Heart left ventricle (tissue), 16 donors: ENCODE measurements at places on chromosomes 5 and 9. TPM values are rescaled to one million over a fixed set of nuclear protein-coding genes. Genes with fewer than 3 reads are reported as not detected.

CCDC187 gene
- not detected for total RNA-seq

MRPL36 gene
- total RNA-seq, result 77.6 TPM

FAM163B gene
- total RNA-seq, result not detected

FAM120A gene
- total RNA-seq, result 88.6 TPM

GCNT1 gene
- 9.8 TPM for total RNA-seq

FOXD4 gene
- total RNA-seq, result not detected

SLC6A7 gene
- not detected for total RNA-seq

TRAF1 gene
- total RNA-seq, result 1.9 TPM

NELFB gene
- total RNA-seq, result 43.4 TPM

DNA sequence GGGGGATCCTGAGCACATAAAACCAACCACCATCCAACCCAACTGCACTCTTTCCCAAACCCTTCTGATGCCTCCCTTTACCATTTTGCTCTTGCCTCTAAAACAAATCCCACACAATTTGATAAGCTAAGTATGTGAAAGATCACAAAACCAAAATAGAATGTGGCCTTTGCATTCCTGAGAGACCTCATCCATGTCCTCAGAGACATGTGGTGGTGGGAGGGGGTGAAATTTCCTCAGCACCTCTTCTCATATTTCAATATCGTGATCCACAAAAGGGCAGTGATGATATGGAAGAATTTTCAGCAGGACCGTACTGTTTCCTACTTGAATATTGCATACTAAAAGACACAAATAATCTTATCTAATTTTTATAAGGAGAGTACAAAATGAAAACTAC, 423.3 kb downstream of the TLE1 start:
- DNase-seq, result no peak

DNA sequence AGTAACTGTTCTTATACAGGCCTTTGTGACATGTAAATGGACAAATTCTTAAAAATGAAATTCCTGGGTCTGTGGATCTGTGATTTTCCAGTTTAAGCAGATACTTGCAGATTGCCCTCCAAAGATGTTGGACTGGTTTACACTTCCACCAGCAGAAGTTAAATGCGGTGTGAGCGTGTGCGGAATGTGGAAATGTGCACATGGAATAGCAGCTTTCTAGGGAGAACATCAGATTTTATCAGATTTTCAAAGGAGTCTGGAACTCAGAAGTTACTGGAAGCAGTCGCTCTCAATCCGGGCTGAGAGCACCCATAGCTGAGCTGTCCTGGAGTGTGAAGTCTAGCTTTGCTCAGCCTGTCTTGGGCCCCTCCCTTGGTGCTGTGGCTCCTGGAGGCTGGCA, 97.4 kb downstream of the PPARGC1B start:
- DNase-seq, result no peak

DNA sequence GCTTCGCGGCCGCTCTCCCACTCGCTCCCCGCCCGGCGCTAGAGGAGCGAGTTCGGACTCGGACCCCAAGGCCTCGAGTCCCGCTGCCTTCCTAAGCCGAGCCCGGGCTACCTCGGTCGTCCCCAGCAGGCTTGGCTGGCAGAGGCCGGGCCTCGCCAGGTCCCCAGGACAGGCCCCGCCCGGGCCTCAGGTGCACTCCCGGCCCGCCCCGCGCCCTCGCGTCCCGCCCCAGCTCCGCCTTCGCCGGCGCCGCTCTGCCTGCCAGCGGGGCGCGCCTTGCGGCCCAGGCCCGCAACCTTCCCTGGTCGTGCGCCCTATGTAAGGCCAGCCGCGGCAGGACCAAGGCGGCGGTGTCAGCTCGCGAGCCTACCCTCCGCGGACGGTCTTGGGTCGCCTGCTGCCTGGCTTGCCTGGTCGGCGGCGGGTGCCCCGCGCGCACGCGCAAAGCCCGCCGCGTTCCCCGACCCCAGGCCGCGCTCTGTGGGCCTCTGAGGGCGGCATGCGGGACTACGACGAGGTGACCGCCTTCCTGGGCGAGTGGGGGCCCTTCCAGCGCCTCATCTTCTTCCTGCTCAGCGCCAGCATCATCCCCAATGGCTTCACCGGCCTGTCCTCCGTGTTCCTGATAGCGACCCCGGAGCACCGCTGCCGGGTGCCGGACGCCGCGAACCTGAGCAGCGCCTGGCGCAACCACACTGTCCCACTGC, at the start of gene SLC22A5:
TSS of gene SLC22A5 (plus strand) at position 237 of the 707 bp plus-strand sequence. CDS start at position 500, 263 bp downstream.
- DNase-seq, result peak; percentile 69

DNA sequence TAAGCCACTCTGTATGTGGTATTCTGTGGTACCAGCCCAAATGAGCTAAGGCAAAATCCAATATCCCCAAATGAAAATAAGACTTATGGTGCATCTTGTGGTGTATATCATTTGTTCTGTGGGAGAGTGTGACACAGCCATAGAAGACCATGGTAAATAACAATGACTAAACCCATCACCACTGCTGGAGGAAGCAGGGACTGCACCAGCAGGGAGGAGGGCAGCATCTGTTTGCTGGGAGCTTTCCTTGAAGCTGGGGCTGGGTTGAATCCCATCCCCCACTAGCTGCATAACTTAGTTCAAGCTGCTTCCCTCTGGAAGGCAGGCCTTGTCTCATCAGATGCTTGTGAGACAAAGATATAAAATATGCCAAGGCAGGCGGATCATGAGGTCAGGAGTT, 14.2 kb downstream of the GADD45G start:
- DNase-seq, result no peak

GRCh38 chr9:16864649-16865434, 5.6 kb downstream of the BNC2 start:
- no peak for DNase-seq

DNA sequence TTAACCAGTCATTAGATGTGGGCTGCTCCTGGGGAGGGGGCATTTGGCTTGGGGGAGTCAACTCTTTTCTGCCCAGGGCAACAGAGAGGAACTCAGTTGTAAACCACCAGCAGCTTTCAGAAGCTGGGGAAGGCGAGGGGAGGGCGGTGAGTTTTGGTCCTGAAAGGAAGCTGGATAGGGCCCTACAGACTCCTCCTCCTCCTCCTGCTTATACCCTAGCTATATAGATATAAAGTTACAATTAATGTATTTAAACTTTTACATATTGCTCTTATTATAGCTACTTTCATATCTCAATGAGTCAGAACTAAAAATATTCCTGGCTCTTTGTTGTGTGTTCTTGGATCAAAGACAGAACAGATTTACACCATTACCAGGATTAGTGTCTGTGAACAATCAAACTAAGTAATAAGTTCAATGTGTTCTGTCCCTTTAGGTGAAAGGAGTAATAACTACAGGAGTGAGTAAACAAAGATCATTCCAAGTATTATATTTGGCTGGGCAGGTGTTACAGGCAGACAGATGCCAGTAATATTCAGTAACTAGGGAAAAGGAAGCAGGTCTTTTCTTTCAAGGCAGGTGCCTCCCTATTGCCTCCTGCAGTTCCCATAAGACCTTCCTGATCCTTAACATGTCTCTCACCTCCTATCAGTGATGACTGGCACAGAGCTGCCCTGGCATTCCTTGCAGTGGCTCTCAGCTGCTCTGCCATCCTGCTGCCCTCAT, 20.5 kb upstream of the VPS13A start:
- DNase-seq, result no peak

DNA sequence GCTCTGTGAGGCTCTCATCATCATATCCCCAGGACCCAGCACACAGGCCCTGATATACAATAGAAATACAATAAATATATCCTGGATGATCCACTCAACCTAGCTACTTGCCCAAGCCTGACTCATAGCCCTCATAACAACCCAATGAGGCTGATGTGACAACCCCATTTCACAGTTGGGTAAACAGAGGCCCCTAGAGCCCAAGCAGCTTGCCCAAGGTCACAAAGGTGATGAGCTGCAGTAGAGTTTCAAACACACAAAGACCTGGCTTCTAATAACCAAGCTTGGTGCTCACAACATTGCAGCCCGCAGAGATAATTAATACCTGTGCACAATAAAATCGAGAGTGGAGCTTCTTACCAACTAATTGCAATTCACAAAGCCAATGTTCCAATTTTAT, 3.2 kb upstream of the AKNA start:
- DNase-seq, result no peak

DNA sequence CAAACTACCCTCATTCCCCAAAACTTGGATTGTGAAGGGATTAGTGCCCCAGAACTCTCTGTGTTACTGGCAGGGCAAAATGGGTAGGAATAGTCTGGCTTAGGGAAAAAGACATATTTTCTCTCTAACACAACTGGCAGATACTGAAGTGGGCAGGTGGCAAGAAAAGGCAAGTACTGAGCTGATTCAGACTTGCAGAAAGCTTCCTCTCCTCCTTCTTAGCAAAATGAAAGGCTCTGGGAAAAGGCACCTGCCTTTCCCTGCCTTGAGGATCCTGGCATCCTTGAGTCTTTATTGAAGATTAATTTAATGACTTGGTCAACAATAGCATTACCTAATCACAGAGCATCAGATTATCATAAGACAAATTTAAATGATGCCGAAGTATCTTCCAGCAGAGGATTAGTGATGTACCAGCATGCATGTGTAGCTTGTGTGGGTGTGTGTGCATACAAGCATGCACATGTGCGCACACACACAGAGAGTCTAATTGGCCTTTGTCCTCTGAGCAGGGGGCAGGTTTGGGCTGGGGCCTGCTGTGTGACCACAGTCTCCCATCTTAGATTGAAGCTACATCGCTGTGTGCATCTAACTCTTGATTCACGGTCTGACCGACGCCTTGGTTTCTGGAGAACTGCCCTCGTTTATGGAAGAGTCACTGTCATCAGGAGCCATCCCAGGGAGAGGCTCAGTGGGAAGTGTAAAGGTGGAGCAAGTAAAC, 294.8 kb downstream of the AOPEP start:
- no peak for DNase-seq

GRCh38 chr5:92758552-92758951, 822.5 kb downstream of the NR2F1-AS1 start:
- DNase-seq, result no peak

GRCh38 chr5:66540078-66540477, 56.1 kb upstream of the MAST4 start:
- DNase-seq, result no peak

- DNase-seq, result no peak
These were observed 152.3 kb downstream of the GOLPH3 start for GRCh38 chr5:32021771-32022170.
